ENCODE measurements at places on chromosomes 1 and 21. TPM values are rescaled to one million over a fixed set of nuclear protein-coding genes. Genes with fewer than 3 reads are reported as not detected.

The TSPEAR gene
- not detected for total RNA-seq

The ENAH gene
- 111 TPM for total RNA-seq

The ILDR2 gene
- not detected for total RNA-seq

The KIF21B gene
- 4.7 TPM for total RNA-seq

The PPP1R8 gene
- 37.2 TPM for total RNA-seq

The AMY1A gene
- not detected for total RNA-seq

DNA sequence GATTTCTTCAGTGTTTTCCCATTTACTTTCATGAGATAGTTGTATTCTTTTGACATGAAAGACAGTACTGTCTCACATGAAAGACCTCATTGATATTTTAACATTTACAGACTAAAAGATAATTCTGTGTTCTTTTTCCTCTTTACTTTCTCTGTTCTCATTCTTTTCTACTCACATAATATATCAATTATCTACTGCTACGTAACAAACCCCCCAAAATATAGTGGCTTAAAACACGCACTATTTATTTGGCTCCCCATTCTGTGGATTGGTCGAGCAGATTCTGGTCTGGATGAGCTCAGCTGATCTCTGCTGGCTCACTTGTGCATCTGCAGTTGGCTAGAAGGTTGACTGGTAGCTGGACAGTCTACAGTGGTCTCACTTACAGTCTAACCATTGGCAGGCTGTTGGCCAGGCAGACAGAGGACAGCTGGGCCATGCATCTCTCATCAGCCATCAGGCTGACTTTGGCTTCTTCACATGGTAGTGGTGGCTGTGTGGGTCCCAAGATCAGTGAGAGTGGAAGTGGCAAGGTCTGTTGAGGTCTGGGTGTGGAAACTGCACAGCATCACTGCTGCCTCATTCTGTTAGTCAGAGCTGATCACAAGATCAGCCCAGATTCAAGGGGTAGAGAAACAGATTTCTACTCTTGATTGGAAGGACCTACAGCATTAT, 63.2 kb downstream of the MPZL1 start:
- no peak for DNase-seq

GRCh38 chr1:231357831-231358354, 19.8 kb downstream of the SPRTN start:
- no peak for DNase-seq

DNA sequence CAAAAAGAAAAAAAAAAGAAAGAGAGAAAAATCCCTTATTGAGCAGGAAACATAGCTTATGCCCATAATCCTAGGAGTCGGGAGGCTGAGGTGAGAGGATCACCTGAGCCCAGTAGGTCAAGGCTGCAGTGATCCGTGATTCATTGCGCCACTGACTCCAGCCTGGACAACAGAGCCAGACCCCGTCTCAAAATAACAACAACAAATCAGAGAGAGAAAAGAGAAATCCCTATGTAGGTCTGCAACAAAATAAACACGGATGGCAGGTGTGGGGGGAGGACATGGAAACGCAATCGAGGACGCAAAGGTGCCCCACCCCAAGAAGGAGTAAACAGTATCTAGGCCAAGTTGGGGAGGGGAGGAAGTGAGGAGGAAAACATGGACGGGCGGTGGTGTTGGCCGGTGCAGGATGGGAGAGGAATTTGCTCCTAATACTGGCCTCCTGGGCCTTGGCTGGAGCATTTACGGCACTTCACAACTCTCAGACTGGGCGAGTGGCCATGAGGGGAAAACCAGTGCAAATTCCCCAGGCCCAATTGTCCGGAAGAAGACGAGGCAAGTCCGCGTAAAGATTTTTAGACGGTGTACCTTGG, 609 bp upstream of the CHTOP start:
- DNase-seq: no peak

- DNase-seq: no peak
These were observed 628.8 kb upstream of the ADAMTS5 start for GRCh38 chr21:27595716-27596115.

GRCh38 chr1:226987179-226987536, 47.1 kb downstream of the COQ8A start:
- DNase-seq: no peak

DNA sequence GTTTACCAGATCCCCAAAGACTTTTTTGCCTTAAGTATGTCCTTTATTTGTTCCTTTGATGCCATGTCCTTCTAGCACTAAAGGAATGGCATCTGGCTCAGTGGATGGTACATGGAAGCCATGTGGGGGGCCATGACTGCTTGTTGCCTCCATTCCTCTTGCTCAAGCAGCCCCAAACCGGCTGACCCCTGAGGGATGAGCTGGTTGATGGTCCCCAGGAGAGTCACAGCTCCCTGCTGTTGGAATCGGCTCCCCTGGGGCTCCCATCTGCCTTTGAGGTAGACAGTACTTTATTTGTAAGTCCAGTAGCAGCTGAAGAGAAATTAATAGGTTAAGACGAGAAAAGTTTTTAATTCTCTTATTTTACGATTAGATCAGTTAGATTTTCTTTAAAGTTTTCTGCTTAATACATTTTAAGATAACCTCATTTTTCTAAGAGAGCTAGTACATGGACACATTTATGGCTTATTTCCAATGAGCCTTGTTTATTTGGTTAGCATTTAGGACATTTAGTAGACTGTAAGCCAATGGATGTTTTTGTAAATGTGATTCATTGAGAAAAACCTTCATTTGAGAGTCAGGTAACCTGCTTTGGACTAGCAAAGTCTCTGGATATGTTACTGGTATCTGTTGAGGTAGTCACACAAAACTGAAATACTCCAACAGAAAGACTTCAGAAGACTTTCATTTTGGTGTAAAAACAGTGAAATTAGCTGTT, 88.2 kb downstream of the CAMTA1 start:
- no peak for DNase-seq

DNA sequence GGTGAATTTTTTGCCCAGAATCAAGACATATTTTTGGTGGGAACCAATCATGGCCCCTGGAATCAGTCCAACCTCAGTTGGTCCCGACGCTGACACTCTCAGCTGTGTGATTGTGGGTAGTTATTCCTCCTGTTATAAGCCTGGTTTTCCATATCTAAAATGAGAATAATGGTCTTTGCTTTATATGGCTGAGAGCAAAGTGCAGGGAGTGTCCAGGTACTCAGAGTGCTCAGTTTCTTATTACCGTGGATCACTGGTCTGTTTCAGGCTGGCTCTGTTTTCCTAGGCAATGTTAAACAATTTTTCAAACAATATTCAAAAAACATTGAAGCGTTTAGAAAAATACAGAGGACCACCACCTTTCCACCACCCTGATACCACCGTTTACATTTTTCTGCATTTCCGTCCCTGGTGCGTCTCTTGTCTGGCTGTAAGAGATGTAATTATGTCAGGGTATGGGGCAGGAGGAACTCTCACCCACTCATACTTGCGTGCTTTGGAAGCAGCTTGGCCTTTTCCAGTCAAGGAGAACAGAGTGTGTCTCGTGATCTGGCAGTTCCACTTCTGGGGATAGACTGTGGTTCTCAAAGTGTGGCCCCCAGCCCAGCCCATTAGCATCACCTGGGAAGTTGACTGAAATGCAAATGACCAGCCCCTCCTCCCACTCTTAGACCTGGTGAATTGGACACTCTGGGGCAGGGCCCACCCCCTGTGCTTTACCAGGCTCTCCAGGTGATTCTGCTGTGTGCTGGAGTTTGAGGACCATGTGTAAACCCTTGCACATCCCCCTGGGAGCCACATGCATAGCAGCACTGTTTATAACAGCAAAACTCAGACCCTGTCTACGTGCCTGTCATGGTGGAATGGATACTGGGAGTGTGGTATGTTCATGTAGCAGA, 6.8 kb downstream of the MX1 start:
- DNase-seq: no peak

GRCh38 chr1:240883490-240883889, 271.5 kb upstream of the GREM2 start:
- DNase-seq: no peak

- no peak for DNase-seq
These were observed 114.6 kb downstream of the TNFSF18 start for GRCh38 chr1:172936088-172936645.

GRCh38 chr1:57206038-57206437, 217.8 kb downstream of the DAB1 start:
- no peak for DNase-seq

GRCh38 chr1:174114788-174115448, 44.4 kb upstream of the RABGAP1L start:
- no peak for DNase-seq

DNA sequence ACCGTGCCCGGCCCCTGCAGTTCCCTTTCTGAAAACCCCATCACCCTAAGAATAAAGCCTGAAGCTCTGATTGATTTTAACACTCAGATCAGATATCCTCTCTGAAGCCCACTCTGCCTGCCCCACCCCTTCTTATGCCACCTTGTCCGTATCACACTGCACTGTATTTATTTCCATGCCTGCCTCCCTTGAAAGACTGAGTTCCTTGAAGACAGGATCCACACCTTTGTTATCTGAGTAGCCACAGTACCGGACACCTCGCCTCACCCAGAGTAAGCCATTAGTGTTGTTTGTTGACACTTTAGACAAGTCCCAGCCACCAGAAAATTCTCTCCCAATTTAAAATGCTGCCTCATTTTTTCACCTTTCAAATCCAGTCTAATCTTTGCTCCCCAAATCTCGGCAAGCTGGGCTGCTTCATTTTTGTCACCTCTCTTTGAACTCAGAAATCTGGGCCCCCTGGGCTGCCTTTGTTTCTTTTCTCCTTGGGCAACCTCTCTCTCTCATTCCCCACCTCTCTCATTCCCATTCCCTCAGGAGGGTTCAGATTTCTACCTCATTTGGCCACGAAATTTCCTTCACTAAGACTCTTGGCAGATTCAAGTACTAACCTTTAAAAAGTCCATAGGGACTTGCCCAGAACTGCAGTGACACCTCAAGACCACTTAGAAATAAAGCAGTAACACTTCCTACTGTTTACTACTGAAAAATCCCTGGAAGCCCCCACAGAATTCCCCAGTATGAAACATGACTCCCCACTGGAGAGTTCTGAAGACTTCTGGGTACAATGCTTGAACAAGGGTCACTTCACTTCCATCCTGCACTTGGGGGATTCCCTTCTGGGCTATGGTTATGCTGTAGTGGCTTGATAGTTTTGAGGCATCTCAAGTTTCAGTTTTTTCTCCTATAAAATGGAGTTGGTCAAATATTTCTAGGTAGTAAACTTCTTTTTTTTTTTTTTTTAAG, 8.7 kb upstream of the PPP1R15B start:
- no peak for DNase-seq

DNA sequence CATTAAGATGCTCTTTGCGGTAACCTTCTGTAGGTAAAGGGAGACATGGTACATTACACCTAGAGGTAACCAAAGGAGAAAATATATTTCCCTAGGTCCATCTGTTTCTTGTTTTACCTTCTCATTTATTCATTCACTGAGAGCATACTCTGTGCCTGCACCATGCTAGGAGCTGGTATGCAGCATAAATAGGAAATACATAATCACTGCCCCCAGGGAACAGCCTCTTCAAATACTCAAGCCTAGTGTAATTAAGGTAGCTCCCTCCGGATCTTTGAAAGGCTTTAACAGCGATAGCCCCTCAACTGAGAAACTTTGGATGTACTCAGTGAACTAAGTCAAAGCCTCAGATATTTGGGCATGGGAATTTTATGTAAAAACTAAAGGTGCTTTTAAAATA, 123.6 kb downstream of the GABPA start:
- DNase-seq: no peak

- no peak for DNase-seq
These were observed 59.6 kb upstream of the DIP2A start for GRCh38 chr21:46399129-46399528.

DNA sequence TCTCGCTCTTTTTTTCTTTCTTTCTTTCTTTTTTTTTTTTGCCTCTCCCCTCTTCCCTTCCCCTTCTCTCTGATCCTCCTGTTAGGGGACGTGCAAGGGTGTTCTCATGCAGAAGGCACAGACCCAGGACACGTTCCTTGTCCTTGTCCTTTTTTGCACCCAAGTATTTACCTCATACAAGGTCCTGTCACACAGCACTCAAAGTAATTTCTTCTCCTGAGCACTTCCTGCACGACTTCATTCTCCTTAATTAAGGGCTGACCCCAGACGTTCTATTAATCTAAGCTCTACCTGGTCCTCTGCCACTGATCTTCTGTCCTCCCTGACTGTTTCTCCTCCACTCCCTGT, 424 bp upstream of the PCNX2 start:
- DNase-seq: no peak

DNA sequence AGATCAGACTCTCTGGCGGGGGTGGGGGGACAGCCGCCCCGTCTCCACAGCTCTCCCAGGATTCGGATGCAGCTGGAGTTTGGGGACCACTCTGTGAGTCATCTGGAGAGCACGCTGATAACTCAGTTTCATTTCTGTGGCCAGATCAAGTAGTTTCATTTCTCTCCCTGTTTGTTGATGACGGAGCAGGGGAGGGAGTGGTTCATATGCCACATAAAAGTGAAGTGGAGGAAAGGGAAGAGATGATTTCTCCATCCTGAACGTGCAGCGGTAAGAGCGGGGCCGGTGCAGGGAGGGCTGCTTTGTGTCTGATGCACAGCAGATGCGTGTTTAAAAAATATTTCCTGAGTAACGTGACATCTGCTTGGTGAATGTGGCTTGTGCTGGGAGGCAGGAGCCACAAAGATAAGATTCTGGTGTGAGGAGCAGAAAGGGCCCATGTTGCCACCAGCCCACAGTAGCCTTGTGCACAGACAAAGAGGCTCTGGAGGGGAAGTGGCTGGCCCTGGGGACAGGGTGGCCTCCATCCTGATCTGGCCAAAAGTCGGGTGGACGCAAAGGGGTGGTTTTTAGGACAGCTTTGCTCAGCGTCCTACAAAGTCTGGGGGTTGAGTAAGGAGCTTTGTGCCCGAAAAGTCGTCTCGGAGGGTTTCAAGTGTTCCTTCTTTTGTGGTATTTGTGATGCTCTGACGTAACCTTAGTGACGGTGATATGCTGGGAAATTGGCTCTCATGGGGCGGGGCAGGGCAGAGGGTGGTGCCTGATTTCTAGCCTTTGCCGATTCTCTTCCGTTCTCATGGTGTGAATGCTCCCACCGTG, at the start of gene MX2:
Gene MX2 (plus strand): TSS at position 242 of the 819 bp plus-strand sequence. CDS start 14,880 bp downstream, outside the sequence.
- no peak for DNase-seq

DNA sequence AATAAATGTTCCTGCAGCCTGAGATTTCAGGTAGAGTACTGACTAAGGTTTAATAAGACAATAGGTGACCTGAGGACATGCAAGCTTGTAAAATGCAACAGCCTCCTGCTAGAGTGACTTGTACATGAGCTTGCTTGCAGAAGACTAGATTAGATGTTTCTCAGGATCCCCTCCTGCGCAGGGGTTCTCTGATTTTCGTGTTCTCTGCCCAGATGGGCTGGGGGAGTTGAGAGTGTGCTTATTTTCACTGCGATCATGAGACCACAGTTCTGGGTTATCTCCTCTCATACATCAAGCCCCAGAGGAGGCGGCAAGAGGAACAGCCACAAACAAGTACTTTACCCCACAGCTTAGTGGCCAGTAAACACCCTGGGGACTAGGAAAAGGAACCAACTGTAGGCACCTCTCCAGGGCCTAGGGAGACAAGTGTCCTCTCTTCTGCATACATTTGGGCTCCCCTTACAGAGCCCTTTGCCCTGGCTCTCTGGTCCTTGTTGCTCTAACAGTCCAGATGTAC, 8.0 kb downstream of the TMEM81 start:
- DNase-seq: no peak

- no peak for DNase-seq
These were observed 30.0 kb downstream of the WLS start for GRCh38 chr1:68202239-68202832.

GRCh38 chr1:44275991-44276405, 62.7 kb downstream of the DMAP1 start:
- no peak for DNase-seq
